ENCODE measurements at places on chromosomes 1 and 21. TPM values are rescaled to one million over a fixed set of nuclear protein-coding genes. Genes with fewer than 3 reads are reported as not detected.

DNA sequence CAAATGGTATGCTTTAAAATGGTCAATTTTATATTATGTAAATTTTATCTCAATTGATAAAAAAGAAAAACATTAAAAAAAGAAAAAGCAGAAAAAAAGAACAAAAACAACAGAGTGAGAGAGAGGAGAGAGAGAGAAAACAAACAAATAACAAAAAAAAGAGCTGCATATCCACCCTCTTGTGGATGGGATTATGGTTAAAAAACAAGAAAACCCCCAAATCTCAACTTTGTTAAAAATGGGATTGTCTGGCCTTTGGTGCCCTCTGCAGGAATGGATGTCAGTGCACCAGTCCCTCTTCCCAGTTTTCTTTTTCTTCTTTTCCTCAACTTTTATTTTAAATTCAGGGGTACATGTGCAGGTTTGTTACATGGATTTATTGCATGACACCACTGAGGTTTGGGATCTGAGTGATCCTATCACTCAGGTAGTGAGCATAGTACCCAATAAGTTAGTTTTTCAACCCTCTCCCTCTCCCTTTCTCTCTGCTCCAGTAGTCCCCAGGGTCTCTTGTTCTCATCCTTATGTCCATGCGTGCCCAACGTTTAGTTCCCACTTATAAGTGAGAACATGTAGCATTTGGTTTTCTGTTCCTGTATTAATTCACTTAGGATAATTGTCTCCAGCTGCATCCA is 28.1 kb downstream of the RNF187 start:
- H3K27ac ChIP-seq = no peak overlapping the region
- peak; percentile 53 for DNase-seq
- no peaks in the 10 kb centered on the region for H3K4me1 ChIP-seq

TTC39A gene
- polyA plus RNA-seq = 1.2 TPM

DNA sequence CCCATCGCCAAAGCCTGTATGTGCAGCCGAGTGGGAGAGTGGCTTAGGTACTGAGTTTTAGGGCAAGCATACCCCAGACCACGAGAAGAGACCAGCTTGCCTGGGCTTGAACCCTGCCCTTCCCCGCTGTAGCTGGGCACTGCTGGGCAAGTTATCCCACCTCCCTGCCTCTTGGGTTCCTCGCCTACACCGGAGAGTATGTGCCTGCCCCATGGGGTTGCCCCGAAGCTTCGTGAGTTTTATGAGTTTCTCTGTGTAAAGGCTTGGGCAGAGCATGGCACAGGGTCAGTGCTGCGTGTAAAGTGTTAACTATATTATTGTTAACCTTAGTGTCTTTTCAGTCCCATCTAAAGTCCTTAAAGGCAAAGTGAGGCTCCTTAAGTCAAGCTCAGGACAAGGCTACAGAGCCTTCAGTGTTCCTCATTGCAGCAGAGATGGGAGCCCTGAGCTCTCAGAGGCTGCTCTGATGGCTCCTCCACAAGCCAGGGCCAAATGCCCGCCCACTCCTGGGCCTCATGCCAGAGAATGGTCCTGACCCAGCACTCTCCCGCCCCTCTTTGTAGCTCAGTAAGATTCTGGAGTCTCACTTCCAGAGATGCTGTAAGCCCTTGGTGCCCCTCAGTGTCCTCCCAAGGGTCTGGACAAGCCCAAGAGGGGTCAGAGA is 37.0 kb upstream of the KCNA10 start:
- no peaks in the 10 kb centered on the region for H3K36me3 ChIP-seq
- H3K4me3 ChIP-seq = no peak overlapping the region
- no peaks in the 10 kb centered on the region for H3K27me3 ChIP-seq
- no peak for DNase-seq
- no peaks in the 10 kb centered on the region for H3K4me1 ChIP-seq

DNA sequence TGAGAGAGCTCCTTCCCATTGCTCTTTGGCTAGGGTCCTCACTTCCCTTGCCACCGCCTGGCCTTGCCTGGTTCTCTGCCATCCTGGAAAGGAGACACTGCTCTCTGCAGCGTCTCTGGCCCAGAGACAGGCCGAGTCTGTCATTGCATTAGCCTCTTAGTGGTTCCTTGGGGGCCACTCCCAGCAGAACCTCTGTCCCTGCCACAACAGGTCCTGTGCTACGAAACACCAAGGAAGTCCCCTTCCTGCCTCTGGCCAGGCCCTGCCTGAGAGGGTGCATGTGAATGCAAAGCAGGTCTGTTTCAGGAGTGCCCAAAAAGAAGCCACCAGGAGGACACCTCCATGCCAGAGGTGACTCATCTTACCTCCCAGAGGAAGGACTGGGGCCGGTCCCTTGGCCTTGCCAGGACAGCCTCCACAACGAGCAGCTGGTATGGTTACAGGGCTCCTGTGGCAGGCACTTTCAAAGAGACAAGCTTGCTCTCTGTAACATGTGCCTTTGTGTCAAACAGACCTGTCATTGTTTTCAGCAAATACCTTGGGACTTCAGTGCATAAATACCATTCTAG is 59.6 kb downstream of the VPS26C start:
- no peak overlapping the region for H3K4me3 ChIP-seq
- H3K27ac ChIP-seq = no peak overlapping the region
- no peaks in the 10 kb centered on the region for H3K27me3 ChIP-seq
- H3K36me3 ChIP-seq = no peaks in the 10 kb centered on the region
- no peaks in the 10 kb centered on the region for H3K4me1 ChIP-seq
- no peak for DNase-seq

DNA sequence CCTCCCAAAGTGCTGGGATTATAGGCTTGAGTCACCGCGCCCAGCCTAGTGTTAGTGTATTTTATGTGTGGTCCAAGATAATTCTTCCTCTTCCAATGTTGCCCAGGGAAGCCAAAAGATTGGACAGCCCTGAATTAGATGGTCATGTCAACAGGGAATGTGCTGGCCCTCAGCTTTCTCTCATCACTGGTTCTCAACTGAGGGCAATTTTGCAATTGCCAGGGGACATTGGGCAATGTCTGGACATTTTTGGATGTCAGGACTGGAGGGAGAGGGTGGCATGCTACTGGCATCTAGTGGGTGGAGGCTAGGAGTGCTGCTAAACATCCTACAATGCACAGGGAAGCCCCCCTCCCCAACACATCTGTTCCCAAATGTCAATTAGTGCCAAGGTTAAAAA is 95.0 kb downstream of the LAMC2 start:
- no peak overlapping the region for H3K27ac ChIP-seq
- no peak for DNase-seq
- no peak overlapping the region for H3K4me3 ChIP-seq
- no peaks in the 10 kb centered on the region for H3K36me3 ChIP-seq

OR2L3 gene
- polyA plus RNA-seq = not detected

DNA sequence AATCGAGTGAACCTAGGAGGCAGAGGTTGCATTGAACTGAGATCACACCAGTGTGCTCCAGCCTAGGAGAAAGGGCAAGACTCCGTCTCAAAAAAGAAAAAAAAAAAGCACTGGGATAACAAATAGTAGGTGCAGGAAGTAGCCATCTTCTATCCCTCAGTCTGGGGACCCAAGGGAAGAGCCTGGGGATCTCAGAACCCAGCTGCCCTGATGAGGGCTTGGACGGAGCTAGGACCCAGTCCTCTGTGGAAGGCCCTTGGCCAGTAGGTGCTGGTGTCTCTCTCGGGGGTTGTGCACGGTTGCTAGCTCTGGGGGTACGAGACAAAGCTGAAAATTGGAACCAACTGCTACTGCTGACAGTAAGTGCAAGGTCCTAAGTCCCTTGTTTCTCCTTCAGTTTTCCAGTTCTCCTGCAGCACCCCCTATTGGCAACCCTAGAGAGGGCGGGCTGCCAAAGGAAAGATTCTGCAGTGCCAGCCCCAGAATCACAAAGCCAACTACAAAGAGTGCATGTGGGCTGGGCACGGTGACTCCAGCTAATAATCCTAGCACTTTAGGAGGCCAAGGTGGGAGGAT is 57.6 kb upstream of the KIF1B start:
- H3K4me3 ChIP-seq = no peak overlapping the region
- H3K27me3 ChIP-seq = no peaks in the 10 kb centered on the region
- H3K4me1 ChIP-seq = no peaks in the 10 kb centered on the region

GRCh38 chr1:43067977-43068751 is 103.9 kb downstream of the EBNA1BP2 start:
- no peaks in the 10 kb centered on the region for H3K36me3 ChIP-seq
- no peaks in the 10 kb centered on the region for H3K27me3 ChIP-seq
- H3K4me3 ChIP-seq = peak overlapping the region; percentile 35
- DNase-seq = peak; percentile 39

OR2T27 gene
- 0.11 TPM for polyA plus RNA-seq

S100A12 gene
- polyA plus RNA-seq = 1.0 TPM

GRCh38 chr1:220891224-220892085 is 12.2 kb downstream of the HLX start:
- DNase-seq = no peak
- peaks cover 7% of the 10 kb centered on the region for H3K27me3 ChIP-seq
- H3K27ac ChIP-seq = no peak overlapping the region
- no peaks in the 10 kb centered on the region for H3K36me3 ChIP-seq
- H3K4me3 ChIP-seq = no peak overlapping the region

GRCh38 chr1:5274527-5274926 is 620.1 kb downstream of the AJAP1 start:
- H3K4me1 ChIP-seq = no peaks in the 10 kb centered on the region
- H3K27ac ChIP-seq = no peak overlapping the region
- no peak overlapping the region for H3K4me3 ChIP-seq
- no peaks in the 10 kb centered on the region for H3K27me3 ChIP-seq
- no peak for DNase-seq
- H3K36me3 ChIP-seq = no peaks in the 10 kb centered on the region

ANKRD65 gene
- polyA plus RNA-seq = 13.3 TPM

KCNN3 gene
- 0.91 TPM for polyA plus RNA-seq

GRCh38 chr1:185431612-185432011 is 114.6 kb upstream of the IVNS1ABP start:
- H3K27me3 ChIP-seq = no peaks in the 10 kb centered on the region
- no peaks in the 10 kb centered on the region for H3K4me1 ChIP-seq
- no peak overlapping the region for H3K27ac ChIP-seq
- DNase-seq = no peak
- H3K36me3 ChIP-seq = no peaks in the 10 kb centered on the region
- H3K4me3 ChIP-seq = no peak overlapping the region

- no peaks in the 10 kb centered on the region for H3K27me3 ChIP-seq
- H3K4me3 ChIP-seq = no peak overlapping the region
- no peaks in the 10 kb centered on the region for H3K4me1 ChIP-seq
- no peak for DNase-seq
- H3K36me3 ChIP-seq = no peaks in the 10 kb centered on the region
Measured at GRCh38 chr1:14763977-14764376, 165.5 kb downstream of the KAZN start.

DNA sequence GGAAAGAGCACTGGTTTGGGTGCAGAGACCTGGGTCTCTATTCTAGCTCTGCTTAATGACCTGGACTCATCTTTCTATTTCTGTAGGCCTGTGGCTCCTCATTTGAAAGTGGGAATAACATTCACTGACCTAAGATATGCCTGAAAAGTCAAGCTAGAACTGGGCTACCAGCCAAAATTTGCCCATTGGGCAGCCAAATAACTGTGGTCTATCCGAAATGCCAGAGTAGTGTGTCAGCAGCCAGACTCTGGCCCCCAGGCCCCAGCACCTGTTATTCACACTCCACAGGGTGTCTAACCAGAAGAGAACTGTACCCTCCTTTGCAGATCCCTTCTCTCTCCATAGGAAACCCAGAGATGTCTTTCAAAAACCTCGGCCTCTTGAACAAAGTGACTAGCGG is 12.6 kb downstream of the DAB1 start:
- DNase-seq = no peak
- no peak overlapping the region for H3K27ac ChIP-seq
- no peaks in the 10 kb centered on the region for H3K36me3 ChIP-seq
- H3K27me3 ChIP-seq = no peaks in the 10 kb centered on the region
- no peak overlapping the region for H3K4me3 ChIP-seq

LMOD1 gene
- 94.6 TPM for polyA plus RNA-seq

OR2T11 gene
- polyA plus RNA-seq = not detected

- H3K36me3 ChIP-seq = no peaks in the 10 kb centered on the region
- DNase-seq = no peak
- H3K27ac ChIP-seq = no peak overlapping the region
- H3K4me1 ChIP-seq = no peaks in the 10 kb centered on the region
- no peaks in the 10 kb centered on the region for H3K27me3 ChIP-seq
Measured at GRCh38 chr1:210310562-210311153, 18.0 kb upstream of the HHAT start.

KRTAP20-4 gene
- polyA plus RNA-seq = not detected

CFHR3 gene
- polyA plus RNA-seq = 0.25 TPM

- H3K4me3 ChIP-seq = no peak overlapping the region
- DNase-seq = no peak
- no peak overlapping the region for H3K27ac ChIP-seq
Measured at GRCh38 chr1:224149709-224150108, 33.3 kb upstream of the DEGS1 start.

- H3K4me3 ChIP-seq = no peak overlapping the region
- H3K4me1 ChIP-seq = no peaks in the 10 kb centered on the region
- H3K27me3 ChIP-seq = no peaks in the 10 kb centered on the region
- DNase-seq = no peak
Measured at GRCh38 chr1:8161546-8162105, 135.5 kb upstream of the ERRFI1 start.

- no peak overlapping the region for H3K27ac ChIP-seq
- H3K4me1 ChIP-seq = no peaks in the 10 kb centered on the region
- H3K27me3 ChIP-seq = no peaks in the 10 kb centered on the region
- H3K4me3 ChIP-seq = no peak overlapping the region
- H3K36me3 ChIP-seq = no peaks in the 10 kb centered on the region
- no peak for DNase-seq
Measured at GRCh38 chr1:193326296-193326695, 139.9 kb upstream of the B3GALT2 start.

NBPF4 gene
- polyA plus RNA-seq = 0.13 TPM

DNA sequence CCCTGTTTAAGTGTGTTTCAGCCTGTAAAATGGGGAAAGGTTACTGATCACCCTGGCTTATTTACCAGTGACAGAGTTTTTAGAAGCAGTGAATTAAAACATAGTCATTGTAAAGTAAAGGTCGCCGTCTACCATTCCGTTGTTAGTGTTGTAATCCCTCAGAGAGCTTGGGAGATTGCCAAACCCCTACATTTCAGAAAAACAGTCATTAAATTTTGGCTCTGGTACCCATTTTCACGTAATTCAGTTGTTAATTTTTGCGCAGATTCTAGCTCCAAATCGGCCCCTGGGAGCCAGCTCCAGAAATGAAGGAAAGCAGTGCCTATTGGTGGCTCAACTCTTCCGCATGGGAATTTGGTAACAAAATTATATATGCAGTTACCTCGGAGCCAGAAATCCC is 127.7 kb upstream of the AJAP1 start:
- no peaks in the 10 kb centered on the region for H3K36me3 ChIP-seq
- no peaks in the 10 kb centered on the region for H3K4me1 ChIP-seq
- DNase-seq = no peak
- H3K27ac ChIP-seq = no peak overlapping the region

DNA sequence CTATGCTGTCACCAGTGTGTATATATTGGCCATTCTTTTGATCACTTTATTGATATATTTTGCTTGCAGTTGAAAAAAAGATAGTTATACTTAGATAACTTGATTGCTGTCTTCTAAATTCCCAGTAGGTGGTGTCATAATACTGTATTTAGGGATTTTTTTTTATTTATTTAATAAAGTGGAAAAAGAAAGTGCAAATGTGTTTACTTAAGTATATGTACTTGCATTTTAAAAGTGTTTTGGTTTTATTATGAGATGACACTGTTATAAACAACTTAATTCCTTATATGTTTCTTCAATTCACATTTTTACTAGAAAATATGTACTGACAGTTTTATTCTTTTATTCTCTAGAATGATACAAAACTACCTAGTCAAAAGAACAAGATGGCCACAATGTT is 164.8 kb downstream of the USP25 start:
- no peak for DNase-seq
- peaks cover 4% of the 10 kb centered on the region for H3K4me1 ChIP-seq
- H3K27me3 ChIP-seq = no peaks in the 10 kb centered on the region
- no peaks in the 10 kb centered on the region for H3K36me3 ChIP-seq
- no peak overlapping the region for H3K27ac ChIP-seq
- no peak overlapping the region for H3K4me3 ChIP-seq
